ENCODE measurements at places on chromosomes 16 and 17. TPM values are rescaled to one million over a fixed set of nuclear protein-coding genes. Genes with fewer than 3 reads are reported as not detected.

GRCh38 chr16:4052801-4053293 lies 63.4 kb downstream of the ADCY9 start:
- DNase-seq: no peak

GRCh38 chr16:64950731-64951130 lies 171.1 kb downstream of the CDH11 start:
- DNase-seq: no peak

The CHMP1A gene
- total RNA-seq: 90.8 TPM

GRCh38 chr17:47998044-47998443 lies 27.1 kb downstream of the CDK5RAP3 start:
- DNase-seq: no peak

DNA sequence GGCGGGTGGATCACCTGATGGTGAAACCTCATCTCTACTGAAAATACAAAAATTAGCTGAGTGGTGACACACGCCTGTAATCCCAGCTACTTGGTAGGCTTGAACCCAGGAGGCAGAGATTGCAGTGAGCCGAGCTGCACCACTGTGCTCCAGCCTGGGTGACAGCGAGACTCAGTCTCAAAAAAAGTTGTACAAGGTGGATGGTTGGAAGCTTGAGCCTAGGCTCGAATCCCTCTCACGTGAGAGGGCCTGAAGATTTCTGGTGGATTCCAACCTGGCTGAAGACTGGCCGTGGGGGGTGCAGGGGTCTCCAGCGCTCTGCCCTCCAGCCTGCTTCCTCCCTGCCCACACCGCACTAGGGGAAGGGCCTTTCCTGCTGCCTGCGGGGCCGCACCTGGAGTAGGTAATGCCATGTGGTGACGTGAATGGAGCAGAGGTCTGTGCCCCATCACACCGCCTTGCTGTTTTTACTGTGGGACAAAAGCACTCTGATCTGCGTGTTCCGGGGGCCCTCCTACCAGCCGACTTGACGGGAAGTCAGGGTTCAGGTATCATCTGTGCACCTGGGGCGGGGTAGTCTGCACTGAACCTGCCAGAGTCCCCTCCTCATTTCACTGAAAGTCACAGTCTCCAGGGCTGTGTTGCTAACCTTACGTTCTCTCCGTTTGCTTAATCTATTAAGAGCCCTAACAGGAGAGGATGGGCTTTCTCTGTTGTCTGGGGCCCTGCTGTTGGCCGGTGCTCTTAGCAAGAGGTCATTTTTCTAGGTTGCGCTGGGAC lies 4.2 kb downstream of the RPL13 start:
- DNase-seq: no peak

- no peak for DNase-seq
These were observed 66.9 kb downstream of the ZNF423 start for GRCh38 chr16:49788986-49789385.

GRCh38 chr16:58114827-58115825 lies 14.1 kb downstream of the CFAP20 start:
- DNase-seq: no peak

DNA sequence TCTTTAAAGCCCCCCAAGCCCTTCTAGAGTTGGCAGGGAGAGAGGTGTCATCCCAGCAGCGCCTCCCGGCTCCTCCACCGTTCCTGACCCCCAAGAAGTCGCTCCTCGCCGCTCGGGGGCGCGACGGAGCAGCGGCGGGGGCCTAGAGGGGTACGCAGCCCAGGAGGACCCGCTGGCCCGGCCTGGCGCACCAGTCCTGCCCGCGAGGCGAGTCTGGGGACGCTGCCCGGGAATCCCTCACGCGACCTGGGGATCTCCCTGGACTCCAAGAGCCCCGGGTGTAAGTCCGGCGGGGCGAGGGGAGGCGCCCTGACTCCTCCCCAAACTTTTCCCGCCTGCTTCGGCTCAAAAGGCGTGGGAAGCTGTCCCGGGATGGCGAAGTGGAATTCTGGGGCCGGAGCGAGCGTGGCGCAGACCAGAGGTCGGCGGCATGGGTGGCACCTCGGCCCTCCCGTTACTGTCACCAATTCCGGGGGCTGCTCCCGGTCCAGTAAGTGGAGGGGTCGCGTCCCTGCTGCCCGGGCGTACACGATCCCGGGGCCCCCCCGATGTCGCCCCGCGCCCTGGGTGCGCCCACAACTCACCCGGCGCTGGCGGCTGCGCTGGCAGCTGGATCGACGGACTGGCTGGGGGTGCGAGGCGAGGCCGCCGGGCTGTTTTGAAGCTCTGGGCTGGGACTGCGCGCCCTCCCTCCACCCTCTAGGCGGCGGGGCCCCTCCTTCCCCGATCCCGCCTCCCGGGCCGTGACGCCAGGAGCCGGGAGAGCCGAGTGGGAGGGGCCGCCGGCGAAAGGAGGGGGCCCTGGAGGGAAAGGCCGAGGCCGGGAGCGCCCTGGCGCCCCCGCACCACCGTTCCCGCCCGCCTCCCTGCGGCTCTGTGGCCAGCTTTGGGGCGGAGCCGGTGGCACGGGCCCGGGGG lies at the start of gene EMP2:
Gene EMP2 (minus strand): TSS at position 634 of the 918 bp plus-strand sequence. CDS start 32,981 bp downstream, outside the sequence.
- DNase-seq: no peak

The RTN4RL1 gene
- total RNA-seq: not detected

GRCh38 chr17:21031756-21032396 lies 10.9 kb downstream of the USP22 start:
- no peak for DNase-seq

DNA sequence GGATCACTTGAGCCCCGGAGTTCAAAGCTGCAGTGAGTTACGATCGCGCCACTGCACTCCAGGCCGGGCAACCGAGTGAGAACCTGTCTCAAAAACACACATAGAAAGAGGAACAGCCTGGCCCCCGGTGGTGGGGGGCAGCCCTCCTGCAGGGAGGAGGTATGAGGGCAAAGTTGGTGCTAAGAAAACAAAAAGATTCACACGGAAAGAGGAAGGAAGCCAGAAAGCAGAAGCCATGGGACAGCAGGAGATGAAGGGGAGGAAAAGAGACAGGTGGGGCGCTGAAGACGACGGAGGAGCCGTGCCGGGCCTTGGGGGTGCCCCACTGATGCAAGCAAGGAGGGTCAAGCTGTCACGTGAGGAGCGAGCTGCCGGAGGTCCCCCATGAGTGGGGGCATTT lies 8.2 kb upstream of the C16orf74 start:
- DNase-seq: no peak

- DNase-seq: no peak
These were observed 137.9 kb upstream of the GSE1 start for GRCh38 chr16:85475233-85475632.

- no peak for DNase-seq
These were observed 14.3 kb upstream of the PRKAR1A start for GRCh38 chr17:68497885-68498319.

The KRTAP9-4 gene
- total RNA-seq: not detected

DNA sequence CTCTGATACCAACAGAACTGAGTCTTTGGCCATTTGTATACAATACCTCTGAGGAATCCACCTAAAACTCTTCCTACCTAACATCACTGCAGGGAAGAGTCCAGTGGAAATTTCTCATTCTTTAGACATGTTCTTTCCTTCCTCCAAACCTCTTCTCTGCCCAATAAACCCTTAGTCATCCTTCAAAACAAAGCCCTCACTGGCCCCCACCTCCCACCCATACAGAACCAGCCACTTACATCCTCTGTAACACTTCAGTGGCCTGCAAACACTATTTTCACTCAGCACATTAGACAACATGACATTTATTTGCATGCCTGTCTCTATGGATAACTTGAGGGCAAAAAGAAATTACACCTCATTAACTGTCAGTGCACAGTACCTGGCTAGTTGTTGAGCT lies 200.3 kb upstream of the NOG start:
- no peak for DNase-seq

GRCh38 chr17:42284566-42284965 lies 3.7 kb upstream of the STAT5A start:
- DNase-seq: no peak

GRCh38 chr17:65020284-65020683 lies 36.3 kb downstream of the GNA13 start:
- DNase-seq: no peak

GRCh38 chr17:3685174-3685573 lies 10.8 kb downstream of the P2RX5 start:
- DNase-seq: no peak

GRCh38 chr17:38875477-38876075 lies 5.7 kb downstream of the LASP1 start:
- no peak for DNase-seq

- DNase-seq: peak; percentile 16
These were observed 29.0 kb downstream of the KATNB1 start for GRCh38 chr16:57764341-57765159.

The ZNF267 gene
- total RNA-seq: 78.6 TPM

GRCh38 chr17:80270836-80271235 lies 10.2 kb downstream of the RNF213 start:
- DNase-seq: peak; percentile 60

The SDR42E2 gene
- 1.2 TPM for total RNA-seq

DNA sequence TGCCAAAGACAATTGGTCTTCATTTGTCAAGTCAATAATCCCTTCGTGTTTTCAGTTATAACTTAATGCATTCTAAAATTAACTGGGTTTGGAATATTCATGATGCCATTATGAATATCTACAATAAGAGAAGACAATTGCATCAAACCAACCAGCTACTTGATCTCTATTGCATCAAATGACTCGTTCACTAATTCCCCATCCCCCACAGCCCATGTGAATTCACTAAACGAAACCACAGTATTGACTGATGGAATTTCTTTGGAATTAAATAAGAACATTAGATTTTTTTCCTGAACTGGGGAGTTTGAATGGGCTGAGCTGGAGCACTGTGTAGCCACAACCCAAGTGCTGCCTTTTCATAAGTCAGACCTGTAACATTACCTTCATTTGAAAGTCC lies 65.3 kb downstream of the HS3ST3B1 start:
- no peak for DNase-seq

The CDRT15 gene
- total RNA-seq: not detected

DNA sequence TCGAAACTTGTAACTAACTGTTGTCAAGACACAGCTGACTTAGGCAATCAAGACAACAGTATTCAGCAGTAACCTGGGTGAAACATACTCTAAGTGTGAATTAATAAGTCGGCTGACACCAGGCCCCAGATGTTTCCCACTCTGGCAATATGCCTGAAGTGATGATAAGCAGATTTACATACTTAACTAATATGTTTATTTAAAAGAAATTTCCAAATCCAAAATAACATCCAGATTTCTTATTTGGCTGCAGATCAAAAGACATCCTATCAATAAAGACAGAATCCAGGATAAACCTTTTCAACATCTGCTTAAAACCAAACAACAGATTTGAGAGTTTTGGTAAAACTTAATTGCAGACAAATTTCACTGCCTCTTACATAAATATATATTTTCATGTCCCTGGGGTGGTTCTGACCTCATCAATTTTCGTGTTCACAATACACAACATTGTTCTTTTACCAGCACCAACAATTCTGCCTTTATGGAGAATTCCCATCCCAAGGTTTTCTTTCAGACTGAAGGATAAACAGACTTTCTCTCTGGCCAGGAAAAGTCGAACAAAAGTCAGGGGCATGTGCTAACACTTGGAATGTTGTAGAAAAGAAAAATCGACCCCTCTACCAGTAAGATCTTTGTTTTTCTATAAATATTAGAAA lies 45.1 kb upstream of the TOX3 start:
- DNase-seq: no peak

GRCh38 chr17:82134101-82134500 lies 36.1 kb upstream of the FASN start:
- DNase-seq: no peak

DNA sequence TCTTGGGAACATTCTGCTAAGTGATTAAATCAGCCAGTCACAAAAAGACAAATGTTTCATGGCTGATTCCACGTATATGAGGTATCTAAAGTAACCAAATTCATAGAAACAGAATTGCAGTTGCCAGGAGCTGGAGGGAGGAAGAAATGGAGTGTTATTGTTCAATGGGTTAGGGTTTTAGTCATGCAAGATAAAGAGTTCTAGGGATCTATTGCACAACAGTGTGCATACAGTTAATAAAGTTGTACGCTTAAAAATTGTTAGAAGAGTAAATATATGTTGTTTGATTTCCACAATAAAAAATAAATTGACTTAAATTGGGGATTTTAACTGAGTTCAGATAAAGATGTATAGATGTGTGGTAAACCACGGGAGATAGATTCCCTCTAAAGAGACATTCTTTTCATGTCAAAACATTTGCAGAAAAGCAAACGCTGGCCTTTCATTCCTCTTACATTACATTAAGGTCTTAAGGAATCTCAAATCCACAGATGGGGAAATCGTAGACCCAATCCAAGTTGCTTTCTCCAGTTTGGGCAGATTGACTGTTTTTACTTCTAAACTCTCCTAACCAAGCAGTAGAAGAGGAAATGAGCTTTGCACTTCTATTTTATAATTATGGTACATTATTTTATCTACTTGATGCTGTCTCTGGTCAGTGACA lies 4.6 kb downstream of the PRDM7 start:
- no peak for DNase-seq

GRCh38 chr17:57723427-57724025 lies 21.6 kb downstream of the CCDC182 start:
- DNase-seq: no peak

- no peak for DNase-seq
These were observed 581.4 kb downstream of the CDH11 start for GRCh38 chr16:64540434-64540833.

GRCh38 chr17:57899822-57900221 lies 50.0 kb upstream of the MRPS23 start:
- no peak for DNase-seq

DNA sequence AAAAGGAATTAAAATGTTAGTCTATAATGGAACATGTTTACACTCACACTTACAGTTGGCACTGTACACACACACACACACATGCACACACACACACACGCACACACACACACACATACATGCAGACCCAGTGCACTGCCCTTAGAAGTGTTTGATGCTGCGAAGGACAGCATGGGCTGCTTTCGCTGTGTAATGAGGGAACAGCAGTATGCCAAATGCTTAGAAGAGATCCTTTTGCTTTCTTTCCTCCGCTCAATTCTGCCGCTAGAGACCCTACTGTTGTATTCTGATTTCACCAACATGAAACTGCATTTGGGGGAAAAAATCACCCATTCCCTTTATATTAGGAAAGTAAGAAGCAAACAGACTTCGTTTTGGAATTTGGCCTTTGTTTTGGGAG lies 217.9 kb downstream of the ENGASE start:
- DNase-seq: no peak
